ENCODE measurements at places on chromosomes 11 and 22.

GRCh38 chr11:124841201-124841600 is 24.0 kb upstream of the ROBO3 start:
- no peak for DNase-seq

GRCh38 chr11:67255864-67256263 is 10.4 kb upstream of the GRK2 start:
- DNase-seq: no peak

GRCh38 chr11:126391970-126392632 is 36.6 kb downstream of the ST3GAL4 start:
- DNase-seq: no peak

- DNase-seq: no peak
Measured at GRCh38 chr11:114152785-114153184, 93.3 kb downstream of the ZBTB16 start.

GRCh38 chr11:121930004-121930965 is 185.7 kb downstream of the BLID start:
- DNase-seq: peak; percentile 75

DNA sequence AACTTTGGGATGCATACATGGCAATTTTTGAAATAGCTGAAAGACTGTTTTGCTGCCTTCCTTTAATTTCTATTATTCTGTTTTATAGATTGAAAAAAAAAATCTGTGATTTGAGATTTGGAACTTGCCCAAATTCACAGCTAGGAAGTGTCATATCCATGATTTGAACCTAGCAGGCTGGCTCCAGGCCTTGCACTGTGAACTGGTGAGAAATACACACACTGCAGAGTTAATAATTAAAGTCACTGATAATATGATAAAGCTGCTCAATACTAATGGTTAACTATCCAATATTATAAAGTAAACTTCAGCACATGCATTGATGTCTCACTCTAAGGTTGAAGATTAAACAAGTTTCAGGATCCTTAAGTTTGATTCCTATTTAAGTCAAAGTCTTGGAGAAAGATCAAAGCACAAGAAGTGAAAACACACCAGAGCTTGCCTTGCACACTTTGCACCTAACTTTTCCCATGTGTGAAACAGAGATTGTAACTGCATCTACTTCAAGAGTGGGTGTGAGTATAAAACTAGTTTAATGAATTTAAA is 150.6 kb upstream of the CCDC179 start:
- DNase-seq: no peak

- DNase-seq: no peak
Measured at GRCh38 chr11:102312667-102313066, 4.6 kb upstream of the BIRC3 start.

- DNase-seq: no peak
Measured at GRCh38 chr11:8802251-8802650, 108.7 kb upstream of the AKIP1 start.

DNA sequence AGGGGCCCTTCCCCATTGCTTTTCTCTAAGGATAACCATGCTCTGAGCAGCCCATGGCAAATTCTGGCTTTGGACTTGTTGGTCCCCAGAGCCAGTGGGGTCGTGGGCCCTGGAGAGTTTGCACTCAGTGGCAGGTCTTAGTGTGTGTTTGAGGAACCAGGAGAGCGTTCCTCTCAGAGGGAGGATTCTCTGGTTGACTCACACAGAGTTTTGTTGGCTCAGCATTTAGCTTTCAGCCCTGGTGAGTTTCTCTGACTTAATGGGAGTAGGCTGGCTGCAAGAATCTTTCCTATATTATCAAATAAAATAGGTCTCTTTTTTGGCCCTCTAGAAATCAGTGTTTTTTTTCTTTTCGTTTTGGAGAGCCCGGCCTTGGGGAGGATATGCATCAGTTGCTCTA is 20.9 kb downstream of the ST14 start:
- DNase-seq: peak; percentile 21

DNA sequence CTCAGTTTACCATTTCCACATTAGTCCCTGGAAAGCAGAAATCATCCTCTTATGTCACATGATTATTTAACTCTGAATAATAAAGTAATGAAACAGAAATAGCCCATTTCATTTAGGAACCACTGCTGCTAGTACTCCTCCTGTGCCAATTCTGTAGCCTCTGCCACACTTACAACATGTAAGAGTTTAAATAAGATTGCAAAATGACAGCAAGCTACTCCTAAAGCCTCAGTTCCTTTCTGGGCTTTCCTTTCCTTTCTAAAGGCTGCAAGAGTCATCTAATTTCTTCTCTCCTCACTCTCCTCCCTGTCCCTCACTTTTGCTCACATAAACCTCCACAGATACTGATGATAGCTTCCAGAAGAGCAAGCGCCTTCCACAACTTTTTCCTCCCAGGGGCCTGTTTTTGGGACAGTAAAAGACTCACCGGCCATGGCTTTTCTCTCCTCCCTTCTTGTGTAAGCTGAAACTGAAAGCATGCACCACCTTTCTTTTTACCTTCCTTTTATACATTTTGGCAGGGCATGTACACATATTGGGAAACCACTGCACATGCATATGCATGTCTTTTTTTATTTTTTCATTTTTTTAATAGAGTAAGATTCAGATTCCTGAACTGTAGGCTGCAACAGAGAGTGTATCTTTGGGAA is 38.5 kb downstream of the CARD18 start:
- DNase-seq: no peak

- no peak for DNase-seq
Measured at GRCh38 chr22:30361916-30362650, 5.3 kb downstream of the CCDC157 start.

- no peak for DNase-seq
Measured at GRCh38 chr11:57406337-57406904, 16.0 kb upstream of the PRG2 start.

Data from NCI-H2029 (cell line).